Activated naive CD4-positive, alpha-beta T cell (primary cell): ENCODE measurements at places on chromosomes 1 and 21.

DNA sequence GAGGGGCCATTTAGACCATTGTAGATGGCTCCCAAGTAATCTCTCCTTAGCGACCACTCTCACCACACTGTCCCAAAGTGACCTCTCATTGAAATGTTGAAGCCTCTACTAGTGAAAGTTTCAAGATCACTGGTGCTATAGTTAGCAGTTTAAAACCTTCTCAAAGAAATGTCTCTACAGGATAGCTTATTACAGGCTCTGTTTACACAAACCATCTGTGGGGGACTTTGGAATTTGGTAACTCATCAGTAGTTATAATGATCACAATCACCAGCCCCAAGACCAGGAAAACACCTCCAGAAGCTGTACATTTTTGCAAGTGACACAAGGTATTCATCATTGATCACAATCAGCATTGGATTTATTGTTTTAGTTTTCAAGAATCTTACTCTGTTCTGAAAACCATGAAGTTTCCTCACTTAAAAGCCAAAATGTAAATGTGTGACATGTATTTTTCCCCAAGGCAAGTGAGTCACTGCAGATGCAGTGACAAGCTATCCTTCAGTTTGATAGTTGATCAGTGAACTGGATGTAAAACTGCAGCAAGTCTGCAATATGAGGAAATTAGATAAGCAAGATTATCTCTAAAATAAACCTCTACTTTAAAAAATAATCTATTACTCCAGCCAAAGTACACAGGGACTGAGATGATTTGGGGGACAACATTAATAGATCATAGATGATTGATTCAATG is 41.9 kb downstream of the C21orf91 start:
- no peak for DNase-seq

DNA sequence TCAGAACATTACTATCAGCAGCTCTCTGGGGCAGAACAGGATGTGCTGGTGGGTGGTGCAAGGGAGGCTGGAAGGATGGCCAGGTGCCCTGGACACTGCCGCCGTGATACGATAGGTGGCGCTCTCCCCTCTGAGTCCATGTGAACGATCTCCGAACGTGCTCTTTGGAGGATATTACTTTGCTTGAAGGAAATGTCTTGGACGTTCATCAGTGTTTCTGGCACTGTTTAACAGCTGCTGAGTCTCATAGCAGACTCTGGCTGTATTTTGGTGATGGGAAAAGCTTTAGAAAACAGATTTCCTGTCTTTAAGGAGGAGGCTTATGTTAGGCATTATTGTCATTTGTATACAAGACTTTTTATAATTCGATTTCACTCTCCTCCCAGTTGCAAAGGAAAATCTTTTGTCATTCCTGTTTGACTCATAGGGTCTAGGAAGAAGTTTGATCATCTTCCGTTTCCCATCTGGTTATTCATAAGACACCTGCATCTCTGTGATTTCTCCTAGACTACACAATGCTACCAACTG is 386.2 kb upstream of the ADGRL2 start:
- DNase-seq, result no peak

DNA sequence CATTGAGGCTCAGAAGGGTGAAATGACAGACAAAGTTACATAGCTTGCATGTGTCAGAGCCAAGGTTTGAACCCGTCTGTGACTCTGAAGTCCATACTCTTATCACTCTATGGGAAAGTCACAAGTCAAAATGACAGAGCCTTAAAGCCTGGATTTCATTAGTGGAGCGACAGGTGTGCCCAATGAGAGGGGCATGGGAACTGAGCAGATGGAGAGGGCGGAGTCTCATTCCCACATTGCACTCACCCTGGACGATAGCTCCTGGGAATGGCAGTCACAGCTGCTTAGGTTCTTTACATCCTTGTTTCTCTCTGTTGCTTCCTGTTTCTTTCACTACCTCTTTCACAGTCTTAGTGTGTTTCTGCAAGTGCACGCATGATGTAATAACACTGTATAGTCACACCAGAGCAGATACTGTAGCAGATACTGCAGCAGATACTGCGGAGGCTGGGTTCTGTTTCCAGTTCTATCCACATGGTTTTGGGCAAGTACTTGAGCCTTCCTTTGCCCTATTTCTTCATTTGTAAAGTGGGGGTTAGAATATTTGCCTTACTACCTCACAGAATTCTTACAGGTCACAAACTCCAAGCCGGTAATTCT is 127.2 kb downstream of the ZSCAN20 start:
- no peak for DNase-seq

GRCh38 chr1:51569284-51570062 is 47.4 kb upstream of the OSBPL9 start:
- no peak for DNase-seq
